LNCaP clone FGC (cell line): ENCODE measurements at places on chromosomes 16 and 17.

DNA sequence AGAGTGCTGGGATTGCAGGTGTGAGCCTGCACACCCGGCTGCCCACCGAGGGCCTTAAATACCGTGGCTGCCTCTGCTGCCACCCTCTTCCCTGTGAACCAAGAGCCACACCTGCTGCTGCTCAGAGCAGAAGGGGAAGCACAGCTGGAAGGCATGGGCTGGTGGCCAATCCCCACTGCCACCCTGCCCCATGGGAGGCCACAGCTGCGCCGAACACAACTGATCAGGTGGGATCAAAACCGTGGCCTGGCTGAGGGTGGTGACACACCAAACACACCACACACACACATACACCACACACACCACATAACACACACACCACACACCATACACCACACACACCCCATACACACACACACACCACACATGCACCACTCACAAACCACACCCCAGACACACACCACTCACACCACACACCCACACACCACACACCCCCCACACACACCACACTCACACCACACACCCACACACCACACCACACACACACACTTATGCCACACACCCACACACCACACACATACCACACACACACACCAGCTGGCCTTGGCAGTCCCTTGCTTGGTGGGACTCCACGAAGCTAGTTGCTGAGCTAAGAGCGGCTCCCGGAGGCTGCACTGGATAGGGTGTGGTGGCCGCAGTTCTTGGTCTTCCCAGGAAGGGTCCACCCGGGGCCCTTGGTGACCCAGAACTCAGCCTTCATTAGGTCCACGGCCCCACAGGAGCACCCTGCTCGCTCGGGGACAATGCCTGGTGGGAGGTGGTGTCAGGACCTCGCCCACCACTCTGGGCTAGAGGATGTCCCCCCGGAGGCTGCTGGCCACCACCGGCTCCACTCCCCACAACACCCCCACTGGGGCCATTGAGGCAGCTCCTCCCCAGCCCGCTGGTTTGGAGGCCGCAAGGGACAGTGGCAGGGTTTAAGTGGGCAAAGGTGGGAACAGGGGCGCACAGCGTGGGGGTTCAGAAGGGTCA, 14.9 kb downstream of the CEP131 start:
- no peak for DNase-seq

- no peak for DNase-seq
These were observed 50.0 kb upstream of the CCL1 start for GRCh38 chr17:34412965-34413441.

GRCh38 chr17:79137015-79137788, 62.6 kb downstream of the ENGASE start:
- no peak for DNase-seq

GRCh38 chr17:38447502-38448085, 19.3 kb downstream of the ARHGAP23 start:
- DNase-seq, result no peak

GRCh38 chr17:6627019-6627418, 13.5 kb downstream of the KIAA0753 start:
- no peak for DNase-seq

GRCh38 chr16:31114468-31114867, 3.0 kb upstream of the KAT8 start:
- DNase-seq, result no peak
